ENCODE measurements at places on chromosomes 12 and 14.

DNA sequence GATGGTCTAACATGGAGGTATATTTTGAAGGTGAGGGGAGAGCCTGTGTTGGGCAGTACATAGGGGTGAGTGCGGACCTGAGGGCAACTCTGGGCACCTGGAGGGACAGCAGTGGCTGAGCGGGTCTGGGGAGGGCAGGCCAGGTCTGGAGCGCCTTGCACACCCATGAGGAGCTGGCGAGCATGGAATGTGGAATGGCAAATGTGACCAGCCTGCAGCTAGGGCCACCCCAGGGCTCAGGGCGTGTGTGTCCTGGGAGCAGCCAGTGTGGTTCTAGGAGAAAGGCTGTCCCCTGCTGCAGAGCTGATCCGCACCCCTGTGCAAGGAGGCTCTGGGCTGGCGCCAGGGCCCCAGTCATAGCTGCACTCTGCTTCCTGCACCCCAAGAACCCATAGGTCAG lies 24.5 kb downstream of the BCL7A start:
- DNase-seq: no peak

GRCh38 chr12:67447180-67447579 lies 178.0 kb downstream of the CAND1 start:
- no peak for DNase-seq

DNA sequence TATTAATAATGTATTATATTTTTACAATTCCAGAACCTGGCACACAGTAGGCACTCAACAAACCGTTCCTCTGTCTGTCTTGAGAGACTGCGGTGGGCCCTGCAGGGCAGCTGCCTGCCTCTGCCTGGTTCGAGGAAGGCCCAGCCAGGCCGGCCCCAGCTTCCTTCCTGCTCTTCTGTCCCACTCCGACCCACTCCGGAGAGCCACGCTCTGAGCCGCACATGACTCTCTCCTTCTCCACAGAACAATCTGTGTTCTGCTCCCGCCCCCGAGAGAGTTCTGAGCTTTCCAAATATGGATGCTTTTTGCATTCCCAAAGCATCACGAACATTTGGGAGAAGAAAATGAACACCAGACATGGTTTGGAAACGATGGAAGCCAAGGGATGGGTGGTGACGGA lies 57.3 kb downstream of the TTC7B start:
- DNase-seq: no peak

DNA sequence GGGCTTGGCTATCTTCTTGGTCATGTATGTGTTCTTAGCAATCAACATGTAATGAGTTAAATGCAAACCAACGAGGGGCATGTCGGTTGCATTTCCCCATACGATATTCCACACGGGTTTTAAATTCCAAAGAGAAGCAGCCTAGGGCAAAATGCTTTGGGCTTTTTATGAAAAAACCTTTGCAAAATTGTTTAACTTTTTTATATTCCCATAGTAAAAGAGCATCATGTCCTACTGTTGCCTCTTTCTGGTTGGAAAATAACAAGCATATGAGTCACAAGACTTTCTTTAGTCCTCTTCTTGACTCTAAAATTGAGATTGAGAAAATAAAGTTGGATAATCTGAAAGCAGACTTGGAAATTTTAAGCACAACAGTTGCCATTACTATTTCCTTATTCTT lies 3.8 kb upstream of the DIO2 start:
- no peak for DNase-seq

DNA sequence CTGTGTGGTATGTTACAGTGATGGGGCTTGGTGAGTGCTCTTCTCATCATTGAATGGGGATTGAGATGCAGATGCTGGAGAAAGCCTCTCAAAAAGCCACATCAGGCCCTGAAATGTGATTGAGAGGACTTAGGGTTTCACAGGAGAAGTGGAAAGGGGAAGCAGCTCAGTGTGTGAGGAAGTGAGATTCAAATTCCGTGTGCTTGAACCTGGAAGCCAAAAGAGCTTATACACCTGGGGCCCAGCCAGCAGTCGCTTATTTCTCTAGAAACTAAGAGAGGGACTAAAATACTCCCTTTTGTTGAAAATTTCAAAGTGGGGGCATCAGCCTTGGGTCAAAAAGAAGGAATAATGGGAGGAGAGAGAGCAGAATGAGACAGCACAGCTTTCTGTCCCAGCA lies 39.1 kb upstream of the GZMB start:
- DNase-seq: no peak

DNA sequence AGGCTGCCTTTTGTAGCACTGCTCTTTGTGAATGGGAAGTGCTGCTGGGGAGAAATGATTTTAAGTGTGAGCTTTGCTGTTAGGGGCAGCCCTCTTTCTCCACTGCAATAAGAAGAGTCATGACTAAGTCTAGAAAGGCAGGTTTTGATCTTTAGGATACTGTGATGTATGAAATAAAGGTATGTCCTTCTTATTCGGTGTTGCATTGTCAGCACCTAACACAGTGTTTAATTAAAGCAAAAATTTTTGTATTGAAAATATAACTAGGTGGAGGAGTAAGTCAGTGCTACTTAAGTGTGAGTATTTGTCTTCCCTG lies 81.5 kb downstream of the ETV6 start:
- no peak for DNase-seq

DNA sequence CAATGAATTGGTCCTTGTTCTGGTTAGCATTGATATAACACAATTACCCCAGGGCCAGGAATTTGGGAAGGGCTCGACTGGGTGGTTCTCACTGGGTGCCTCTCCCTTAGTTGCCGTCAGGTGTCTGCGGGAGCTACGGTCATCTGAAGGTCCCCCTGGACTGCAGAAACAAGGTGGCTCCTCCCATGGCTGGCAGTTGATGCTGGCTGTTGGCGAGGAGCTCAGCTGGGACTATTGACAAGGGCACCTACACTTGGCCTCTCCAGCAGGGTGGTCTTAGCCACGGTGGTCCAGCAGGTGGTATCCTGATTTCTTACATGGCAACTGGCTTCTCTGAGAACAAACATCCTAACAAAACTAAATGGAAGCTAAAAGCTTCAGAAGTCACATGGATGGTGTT lies 41.0 kb upstream of the RGS6 start:
- no peak for DNase-seq

DNA sequence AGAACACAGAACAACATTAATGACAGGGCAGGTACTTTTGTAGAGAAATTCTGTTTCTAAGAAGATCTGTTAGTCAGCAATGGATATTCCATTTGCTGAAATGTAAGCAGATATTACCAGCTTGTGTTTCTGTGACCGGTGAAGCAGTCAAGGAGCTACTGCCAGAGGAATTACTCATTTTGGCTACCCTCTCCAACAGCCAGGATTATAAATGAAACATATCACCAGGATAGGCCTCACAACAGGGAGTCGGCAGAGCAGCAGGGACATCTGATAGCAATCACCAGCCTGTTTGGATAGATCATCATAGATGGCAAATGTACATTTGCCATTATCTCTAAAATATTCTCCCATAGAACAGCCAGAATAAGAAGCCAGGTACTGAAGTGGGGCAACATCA lies 440.7 kb downstream of the KCNH5 start:
- DNase-seq: no peak

Measured in activated T-cell treated with anti-CD3 and anti-CD28 coated beads, Interleukin-2, amount 50 U/mL, for 4 hours (primary cell).